A549 treated with AZD2906 at 1 μM for 4 hours (cell line): ENCODE measurements at places on chromosomes 3 and 15. TPM values are rescaled to one million over a fixed set of nuclear protein-coding genes. Genes with fewer than 3 reads are reported as not detected.

COL6A6 gene
- not detected in 5 replicates for total RNA-seq

CPNE9 gene
- total RNA-seq = 0.08 to 0.29 TPM (median 0.15 TPM) in 5 replicates

TP63 gene
- 0.08 to 0.22 TPM (median 0.18 TPM) in 5 replicates for total RNA-seq

RBP2 gene
- not detected in 5 replicates for total RNA-seq

DCLK3 gene
- 0.01 TPM in 1 of 5 replicates, not detected in the others for total RNA-seq

SENP8 gene
- total RNA-seq = 1.3 to 2.3 TPM (median 2.3 TPM) in 5 replicates

CLEC3B gene
- 0.14 to 0.19 TPM in 2 of 5 replicates, not detected in the others for total RNA-seq

C3orf49 gene
- not detected in 5 replicates for total RNA-seq

NLGN1 gene
- total RNA-seq = not detected in 5 replicates

NR2C2 gene
- 12.3 to 18.0 TPM (median 16.7 TPM) in 5 replicates for total RNA-seq

AHSG gene
- 0.05 to 0.12 TPM (median 0.06 TPM) in 4 of 5 replicates, not detected in the other for total RNA-seq

ZNF501 gene
- total RNA-seq = not detected in 5 replicates

GOLGA8G gene
- total RNA-seq = not detected in 5 replicates

EPHB3 gene
- total RNA-seq = 0.20 to 0.61 TPM (median 0.28 TPM) in 5 replicates

ACP3 gene
- 0.03 to 0.11 TPM (median 0.05 TPM) in 3 of 5 replicates, not detected in the others for total RNA-seq

CX3CR1 gene
- total RNA-seq = 0.03 to 0.07 TPM (median 0.06 TPM) in 3 of 5 replicates, not detected in the others

BRPF1 gene
- total RNA-seq = 16.6 to 19.2 TPM (median 18.1 TPM) in 5 replicates

FBXW12 gene
- not detected in 5 replicates for total RNA-seq

FBXL22 gene
- 0.16 to 0.30 TPM (median 0.17 TPM) in 5 replicates for total RNA-seq

SAXO2 gene
- total RNA-seq = 2.0 to 3.1 TPM (median 2.1 TPM) in 5 replicates

ADAMTS9 gene
- total RNA-seq = 0.57 to 0.72 TPM (median 0.62 TPM) in 5 replicates

NDUFB5 gene
- total RNA-seq = 48.0 to 53.0 TPM (median 48.8 TPM) in 5 replicates

CPA3 gene
- total RNA-seq = not detected in 5 replicates

GRK7 gene
- total RNA-seq = 0.02 to 0.05 TPM in 2 of 5 replicates, not detected in the others

RAD54L2 gene
- 3.2 to 5.0 TPM (median 3.6 TPM) in 5 replicates for total RNA-seq

ARPP21 gene
- 0.06 to 0.27 TPM (median 0.13 TPM) in 5 replicates for total RNA-seq

SMAD6 gene
- 22.0 to 33.6 TPM (median 29.4 TPM) in 5 replicates for total RNA-seq

MAGEL2 gene
- total RNA-seq = 0.02 TPM in 1 of 5 replicates, not detected in the others

CYP1A1 gene
- total RNA-seq = 1.2 to 2.2 TPM (median 1.7 TPM) in 5 replicates

SERINC4 gene
- 0.05 to 0.10 TPM (median 0.09 TPM) in 4 of 5 replicates, not detected in the other for total RNA-seq

TGM4 gene
- total RNA-seq = 0.13 to 0.23 TPM (median 0.19 TPM) in 5 replicates

CLRN1 gene
- not detected in 5 replicates for total RNA-seq

TM4SF4 gene
- total RNA-seq = 26.2 to 36.4 TPM (median 30.7 TPM) in 5 replicates

SCAP gene
- 22.0 to 30.1 TPM (median 27.4 TPM) in 5 replicates for total RNA-seq

SAMMSON gene
- total RNA-seq = 0.05 TPM in 1 of 5 replicates, not detected in the others

GMPPB gene
- total RNA-seq = 14.2 to 20.7 TPM (median 18.2 TPM) in 5 replicates

ZIC4 gene
- total RNA-seq = not detected in 5 replicates

AADACL2 gene
- not detected in 5 replicates for total RNA-seq

PIGB gene
- total RNA-seq = 10.5 to 15.1 TPM (median 12.0 TPM) in 5 replicates
